Activated T-helper 1 cell treated with anti-CD3 and anti-CD28 coated beads, Interleukin-12 subunit alpha, Interleukin-12 subunit beta, Interleukin-2, Interleukin-4 antibody, amounts not matched to agents 30 ng/mL and 10 ng/mL and 1 ng/mL, durations not matched to agents 14 hours and 24 hours and 36 hours (primary cell): ENCODE measurements at places on chromosomes 12 and 14.

GRCh38 chr14:32608857-32609256 is 279.8 kb downstream of the AKAP6 start:
- H3K27ac ChIP-seq: no peak overlapping the region
- no peaks in the 10 kb centered on the region for H3K4me1 ChIP-seq
- no peak overlapping the region for H3K4me3 ChIP-seq
- DNase-seq: no peak
- peaks cover 3% of the 10 kb centered on the region for H3K27me3 ChIP-seq
- no peaks in the 10 kb centered on the region for H3K36me3 ChIP-seq

- H3K4me1 ChIP-seq: no peaks in the 10 kb centered on the region
- H3K4me3 ChIP-seq: no peak overlapping the region
- no peak for DNase-seq
- peaks cover 32% of the 10 kb centered on the region for H3K27me3 ChIP-seq
- no peaks in the 10 kb centered on the region for H3K36me3 ChIP-seq
Measured at GRCh38 chr14:89814126-89814525, 140.4 kb downstream of the EFCAB11 start.

DNA sequence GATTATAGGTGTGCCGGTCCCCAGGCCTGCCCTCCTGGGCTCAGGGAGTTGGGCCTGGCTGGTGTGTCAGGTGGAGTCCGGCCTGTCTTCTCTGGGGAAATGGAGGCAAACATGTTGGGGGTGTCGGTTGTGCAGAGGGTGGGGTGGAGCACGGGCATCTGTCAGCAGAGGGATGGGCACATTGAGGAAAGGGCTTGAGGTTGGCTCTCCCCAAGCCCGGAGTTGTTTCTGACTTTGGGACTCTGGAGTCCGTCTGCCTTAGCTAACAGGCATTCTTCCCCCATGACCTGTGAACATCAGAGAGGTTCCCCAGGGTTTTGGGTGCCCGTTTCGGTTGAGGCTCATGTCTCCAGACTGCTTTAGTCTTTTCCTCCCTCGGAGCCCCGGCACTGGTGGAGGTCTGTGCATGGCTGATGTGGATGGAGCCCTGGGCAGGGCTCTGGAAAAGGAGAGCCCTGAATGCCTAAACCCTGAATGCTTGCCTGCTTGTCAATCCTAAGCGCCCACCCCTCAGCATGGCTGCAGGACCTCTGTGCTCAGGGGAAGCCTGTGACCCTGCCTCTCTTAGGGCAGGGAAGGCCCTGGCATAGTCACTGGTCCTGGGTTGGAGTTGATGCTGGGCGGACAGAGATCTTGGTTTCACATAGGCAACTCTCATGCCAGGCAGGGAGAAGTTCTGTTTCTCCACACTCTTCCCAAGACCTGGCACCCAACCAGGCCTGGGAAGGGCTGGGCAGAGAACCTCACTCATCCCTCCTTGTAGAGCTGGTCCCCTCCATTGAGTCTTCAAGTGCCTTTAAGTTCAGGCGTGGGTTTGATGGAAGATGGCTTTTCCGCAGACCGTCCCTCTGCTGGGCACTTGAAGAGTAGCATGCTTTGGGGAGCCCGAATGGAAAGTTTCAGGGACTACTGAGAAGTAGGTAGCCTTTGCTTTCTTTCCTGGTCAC is 12.9 kb downstream of the NYNRIN start:
- no peaks in the 10 kb centered on the region for H3K4me1 ChIP-seq
- no peaks in the 10 kb centered on the region for H3K36me3 ChIP-seq
- no peak for DNase-seq
- no peaks in the 10 kb centered on the region for H3K27me3 ChIP-seq
- H3K4me3 ChIP-seq: no peak overlapping the region

GRCh38 chr12:113911971-113912759 is 54.0 kb downstream of the RBM19 start:
- no peak overlapping the region for H3K4me3 ChIP-seq
- H3K4me1 ChIP-seq: no peaks in the 10 kb centered on the region
- H3K27me3 ChIP-seq: no peaks in the 10 kb centered on the region
- no peak overlapping the region for H3K27ac ChIP-seq
- H3K36me3 ChIP-seq: peaks cover 18% of the 10 kb centered on the region

GRCh38 chr12:11016937-11017336 is 5.5 kb downstream of the TAS2R19 start:
- DNase-seq: no peak
- H3K27ac ChIP-seq: no peak overlapping the region

- no peak overlapping the region for H3K27ac ChIP-seq
- H3K36me3 ChIP-seq: no peaks in the 10 kb centered on the region
- H3K4me3 ChIP-seq: no peak overlapping the region
Measured at GRCh38 chr14:78316786-78317185, 146.6 kb downstream of the NRXN3 start.

- peaks cover 5% of the 10 kb centered on the region for H3K27me3 ChIP-seq
- no peak overlapping the region for H3K27ac ChIP-seq
- H3K36me3 ChIP-seq: no peaks in the 10 kb centered on the region
- H3K4me3 ChIP-seq: no peak overlapping the region
- H3K4me1 ChIP-seq: no peaks in the 10 kb centered on the region
- DNase-seq: no peak
Measured at GRCh38 chr14:104404922-104405321, 174.6 kb upstream of the C14orf180 start.

GRCh38 chr12:53624458-53624857 is 1.7 kb downstream of the ATF7 start:
- H3K27me3 ChIP-seq: no peaks in the 10 kb centered on the region
- peaks cover 11% of the 10 kb centered on the region for H3K36me3 ChIP-seq
- peaks cover 36% of the 10 kb centered on the region for H3K4me1 ChIP-seq
- no peak for DNase-seq
- peak overlapping the region; percentile 89 for H3K27ac ChIP-seq

DNA sequence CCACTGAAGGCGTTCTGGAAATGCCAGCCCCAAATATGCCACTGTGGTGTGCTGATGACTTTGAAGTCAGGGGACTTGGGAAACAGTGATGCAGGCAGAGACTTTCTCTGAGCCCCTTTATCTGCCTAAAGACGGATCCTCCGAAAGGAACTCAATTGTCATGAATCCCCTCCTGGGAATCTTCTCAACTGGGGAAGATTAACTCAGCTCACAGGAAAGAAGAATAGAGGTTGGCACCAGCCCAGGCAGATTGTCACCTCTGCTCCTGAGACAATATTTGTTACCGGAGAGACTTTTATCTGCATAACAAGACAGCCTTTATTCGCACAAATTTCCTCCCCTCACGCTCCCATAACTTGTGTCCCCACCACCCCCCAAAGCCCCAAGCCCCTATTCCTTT is 414.4 kb downstream of the FUT8 start:
- DNase-seq: no peak
- no peak overlapping the region for H3K4me3 ChIP-seq
- H3K27me3 ChIP-seq: peaks cover 11% of the 10 kb centered on the region
- peaks cover 36% of the 10 kb centered on the region for H3K4me1 ChIP-seq
- no peaks in the 10 kb centered on the region for H3K36me3 ChIP-seq
- H3K27ac ChIP-seq: no peak overlapping the region

DNA sequence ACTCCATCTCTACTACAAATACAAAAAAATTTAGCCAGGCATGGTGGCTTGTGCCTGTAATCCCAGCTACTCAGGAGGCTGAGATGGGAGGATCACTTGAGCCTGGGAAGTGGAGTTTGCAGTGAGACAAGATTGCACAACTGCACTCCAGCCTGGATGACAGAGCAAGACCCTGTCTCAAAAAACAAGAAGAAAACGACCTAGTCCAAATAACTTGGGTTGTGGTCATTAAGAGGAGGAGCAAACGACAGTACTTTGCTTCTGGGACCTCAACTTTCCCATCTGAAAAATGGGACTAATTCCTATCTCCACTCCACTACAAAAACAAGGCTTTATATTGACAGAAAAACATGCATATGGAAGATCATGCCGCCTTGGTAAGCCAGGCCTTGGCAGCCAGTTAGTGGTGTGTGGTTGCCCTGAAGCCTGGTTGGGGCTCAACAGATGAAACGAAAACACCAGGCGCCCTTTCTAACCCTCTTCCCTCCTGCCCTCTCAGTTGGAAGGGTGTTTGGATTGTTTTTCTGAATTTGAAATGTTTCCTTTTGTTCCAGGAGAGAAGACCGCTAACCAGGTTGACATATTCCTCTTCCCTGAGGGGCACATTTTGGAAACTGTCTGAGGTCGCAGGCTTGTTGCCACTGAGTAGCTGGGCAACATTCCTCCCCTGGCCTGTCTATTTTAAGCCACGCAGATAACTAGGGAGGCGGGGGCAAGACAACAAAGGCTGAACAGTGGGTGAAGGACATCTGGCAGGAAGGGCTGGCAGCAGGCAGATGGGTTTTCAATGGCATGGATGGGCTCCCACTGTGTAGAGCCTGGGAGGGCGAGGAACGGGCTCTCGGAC is 13.7 kb upstream of the VPS37B start:
- no peaks in the 10 kb centered on the region for H3K4me1 ChIP-seq
- peaks cover 2% of the 10 kb centered on the region for H3K36me3 ChIP-seq
- H3K4me3 ChIP-seq: no peak overlapping the region
- H3K27me3 ChIP-seq: peaks cover 21% of the 10 kb centered on the region
- no peak overlapping the region for H3K27ac ChIP-seq

- H3K27me3 ChIP-seq: no peaks in the 10 kb centered on the region
- no peak overlapping the region for H3K4me3 ChIP-seq
- peaks cover 8% of the 10 kb centered on the region for H3K36me3 ChIP-seq
- no peak for DNase-seq
- no peak overlapping the region for H3K27ac ChIP-seq
- no peaks in the 10 kb centered on the region for H3K4me1 ChIP-seq
Measured at GRCh38 chr12:111932241-111932640, 80.7 kb downstream of the TMEM116 start.

DNA sequence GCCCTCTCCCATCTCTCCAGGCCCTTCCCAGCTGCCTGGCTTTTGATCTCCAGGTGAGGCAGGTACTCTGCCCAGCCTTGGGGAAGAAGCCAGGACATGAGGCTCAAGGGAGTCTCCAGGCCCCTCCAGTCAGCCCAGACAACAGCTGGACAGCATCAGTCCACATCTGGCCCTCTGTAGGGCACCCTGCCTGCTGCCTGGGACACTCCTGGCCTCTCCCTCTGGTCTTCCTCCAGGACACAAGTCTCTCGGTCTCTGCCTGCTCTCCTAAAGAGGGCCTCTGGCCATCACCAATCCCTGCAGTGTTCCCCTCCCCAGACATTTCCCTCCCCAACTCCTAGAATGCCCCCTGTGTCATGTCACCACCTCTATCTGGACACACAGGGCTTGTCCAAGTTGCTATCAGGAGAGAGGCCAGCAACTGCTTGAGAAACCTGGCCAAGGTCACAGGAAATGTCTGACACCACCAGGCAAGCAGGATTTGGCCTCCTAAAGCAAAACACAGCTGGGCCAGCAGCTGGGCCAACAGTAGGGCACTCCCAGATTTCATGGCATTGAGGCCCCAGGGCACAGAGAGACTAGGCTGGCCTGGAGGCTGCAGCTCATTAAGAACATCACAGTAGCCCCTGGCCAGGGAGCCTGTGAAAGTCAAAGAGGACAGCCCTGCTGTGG is 29.0 kb downstream of the LTBP2 start:
- DNase-seq: no peak
- H3K4me1 ChIP-seq: peaks cover 46% of the 10 kb centered on the region
- H3K36me3 ChIP-seq: no peaks in the 10 kb centered on the region
- H3K27me3 ChIP-seq: peaks cover 5% of the 10 kb centered on the region
- no peak overlapping the region for H3K4me3 ChIP-seq
- H3K27ac ChIP-seq: peak overlapping the region; percentile 27

GRCh38 chr14:70555890-70556289 is 21.1 kb upstream of the ADAM20 start:
- H3K36me3 ChIP-seq: peaks cover 7% of the 10 kb centered on the region
- H3K4me1 ChIP-seq: no peaks in the 10 kb centered on the region

DNA sequence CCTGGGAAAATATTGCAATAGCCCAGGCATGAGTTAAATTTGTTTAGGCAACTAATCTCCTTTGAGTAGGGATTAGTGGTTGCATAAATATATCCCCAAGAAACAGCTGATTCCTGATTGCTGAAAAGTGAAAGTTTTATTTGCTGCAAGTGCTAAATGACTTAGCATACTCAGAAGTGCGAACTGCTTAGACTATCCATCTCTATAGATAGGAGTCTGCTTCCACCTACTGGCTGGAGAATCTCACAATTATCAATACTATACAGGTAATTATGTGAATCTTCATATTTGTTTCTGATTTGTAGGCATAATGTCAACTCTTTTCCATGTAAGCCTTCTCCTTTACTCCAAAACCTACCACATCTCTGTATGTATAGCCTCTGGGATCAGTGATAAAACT is 12.0 kb upstream of the SLCO1B3 start:
- no peaks in the 10 kb centered on the region for H3K4me1 ChIP-seq
- no peaks in the 10 kb centered on the region for H3K27me3 ChIP-seq
- DNase-seq: no peak
- no peaks in the 10 kb centered on the region for H3K36me3 ChIP-seq
- H3K27ac ChIP-seq: no peak overlapping the region

DNA sequence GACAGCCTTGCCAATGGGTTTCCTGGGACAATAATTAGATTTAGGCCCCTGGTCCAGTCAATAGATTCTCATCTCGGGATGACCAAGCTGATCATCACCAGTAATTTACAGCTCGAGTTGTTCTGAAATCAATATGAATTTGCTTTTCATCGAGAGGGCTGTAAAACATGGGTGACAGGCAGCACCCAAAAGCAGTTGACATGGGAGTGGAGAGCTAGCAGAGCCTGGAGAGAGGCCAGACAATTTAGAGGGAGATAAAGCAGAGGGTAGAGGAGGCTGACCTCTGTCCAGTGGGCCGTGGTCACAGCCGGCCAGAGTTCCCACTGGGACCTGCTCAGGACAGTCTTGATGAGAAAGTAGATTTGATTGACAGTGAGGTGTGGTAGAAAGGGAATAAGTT is 157.3 kb downstream of the ASCL4 start:
- H3K27ac ChIP-seq: no peak overlapping the region
- no peaks in the 10 kb centered on the region for H3K36me3 ChIP-seq
- peaks cover 5% of the 10 kb centered on the region for H3K27me3 ChIP-seq
- H3K4me1 ChIP-seq: no peaks in the 10 kb centered on the region
- DNase-seq: no peak

DNA sequence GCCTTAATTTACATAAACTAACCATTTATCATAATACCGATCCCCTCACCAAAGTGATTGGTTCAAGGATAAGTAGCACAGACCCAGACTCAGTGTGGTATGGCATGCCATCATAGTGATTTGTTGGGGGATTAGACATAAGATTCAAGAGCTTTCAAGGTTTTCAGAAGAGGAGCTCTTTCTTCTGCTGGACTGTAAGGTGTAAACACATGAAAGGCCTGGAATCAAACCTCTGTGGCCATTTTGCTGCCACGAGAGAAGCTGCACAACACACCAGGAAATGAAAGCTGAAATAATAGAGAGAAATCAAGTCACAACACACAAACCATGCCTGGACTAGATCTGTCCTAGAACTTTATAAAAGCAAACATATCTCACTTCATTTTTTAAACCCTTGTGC is 30.8 kb downstream of the BTG1 start:
- H3K4me1 ChIP-seq: peaks cover 57% of the 10 kb centered on the region
- H3K27me3 ChIP-seq: no peaks in the 10 kb centered on the region
- H3K27ac ChIP-seq: no peak overlapping the region

GRCh38 chr12:95804291-95804690 is 13.7 kb upstream of the NTN4 start:
- H3K27ac ChIP-seq: no peak overlapping the region
- no peak overlapping the region for H3K4me3 ChIP-seq
- H3K4me1 ChIP-seq: no peaks in the 10 kb centered on the region
- peaks cover 22% of the 10 kb centered on the region for H3K27me3 ChIP-seq
- DNase-seq: no peak
